ENCODE measurements at places on chromosomes 5 and 9. TPM values are rescaled to one million over a fixed set of nuclear protein-coding genes. Genes with fewer than 3 reads are reported as not detected.

DNA sequence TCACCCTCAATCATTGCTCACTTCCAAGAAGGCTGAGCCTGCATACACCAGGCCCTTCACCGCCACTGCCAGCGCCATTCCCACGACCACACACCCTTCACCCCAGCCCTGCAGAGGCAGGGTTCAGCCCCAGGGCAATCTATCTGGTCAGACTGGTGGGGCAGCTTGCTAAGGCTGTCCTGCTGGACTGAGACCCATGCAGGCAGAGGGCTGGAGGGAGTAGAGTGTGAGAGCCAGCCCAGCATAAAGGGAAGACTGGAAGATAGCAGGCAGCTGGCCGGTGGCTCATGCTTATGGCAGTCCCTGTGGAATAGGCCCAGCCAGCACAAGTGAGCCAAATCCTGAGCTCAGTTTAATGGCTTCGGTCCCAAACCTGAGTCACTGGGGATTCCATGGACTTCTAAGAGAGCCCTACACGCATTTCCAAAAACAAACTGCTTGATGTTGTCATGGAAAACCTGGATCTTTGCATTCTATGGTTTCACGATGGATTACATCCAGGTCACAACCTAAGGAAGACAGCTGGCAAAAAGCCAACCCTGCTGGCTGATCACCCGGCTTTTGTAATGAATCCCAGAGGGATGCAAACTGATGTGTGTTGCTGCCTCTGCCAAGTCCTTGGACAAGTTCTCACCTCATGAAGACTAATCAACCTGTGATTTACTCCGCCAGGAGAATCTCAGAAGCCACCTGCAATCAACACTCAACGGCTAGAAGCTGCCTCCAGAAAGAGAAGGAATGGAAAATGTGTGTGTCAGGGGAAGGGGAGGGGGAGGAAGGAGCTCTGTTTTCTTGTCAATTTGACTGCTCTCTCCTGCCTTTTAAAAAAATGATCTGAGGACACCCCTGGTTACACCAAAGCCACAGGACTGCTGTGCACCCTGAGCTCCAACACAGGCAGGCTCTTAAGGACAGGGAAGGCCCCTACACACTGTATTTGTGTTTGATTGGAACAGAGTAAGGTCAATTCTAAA, 143.6 kb downstream of the LHFPL2 start:
- no peak for DNase-seq

GRCh38 chr9:133683586-133684120, 47.5 kb downstream of the DBH start:
- DNase-seq: peak; percentile 88

- DNase-seq: no peak
These were observed 33.5 kb upstream of the ZSWIM6 start for GRCh38 chr5:61298580-61298979.

GRCh38 chr5:1934056-1934394, 51.3 kb upstream of the IRX4 start:
- DNase-seq: no peak

- DNase-seq: no peak
These were observed 256.8 kb downstream of the ROR2 start for GRCh38 chr9:91693226-91693625.

Gene SGCD
- total RNA-seq: not detected

Measured in activated CD4-positive, alpha-beta T cell treated with anti-CD3 and anti-CD28 coated beads, Interleukin-2, amount 10 ng/mL, durations not matched to agents 24 days and 14 days (primary cell).